ENCODE measurements at places on chromosomes 2 and 18.

GRCh38 chr18:49639643-49640391, 78.0 kb downstream of the LIPG start:
- no peak for DNase-seq

- no peak for DNase-seq
Observed at GRCh38 chr2:144583741-144584453, 64.0 kb upstream of the ZEB2 start.

DNA sequence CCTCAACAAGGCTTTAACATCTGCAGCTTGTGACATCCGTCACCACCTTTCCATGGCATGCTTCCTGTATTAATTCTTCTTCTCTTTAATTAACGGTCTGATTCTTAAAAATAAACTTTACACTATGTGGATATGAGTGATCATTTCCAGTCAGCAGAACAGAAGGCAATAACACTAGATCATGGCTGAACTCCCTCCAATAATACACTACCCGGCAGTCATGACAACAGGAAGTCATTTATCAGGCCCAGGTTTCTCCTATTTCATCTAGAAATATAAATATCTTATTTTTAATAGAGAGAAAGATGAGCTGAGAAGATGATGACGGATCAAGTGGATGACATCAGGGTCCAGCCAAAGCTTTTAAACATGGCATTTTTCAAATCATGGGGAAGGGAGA, 792.2 kb downstream of the SLC4A3 start:
- no peak for DNase-seq

DNA sequence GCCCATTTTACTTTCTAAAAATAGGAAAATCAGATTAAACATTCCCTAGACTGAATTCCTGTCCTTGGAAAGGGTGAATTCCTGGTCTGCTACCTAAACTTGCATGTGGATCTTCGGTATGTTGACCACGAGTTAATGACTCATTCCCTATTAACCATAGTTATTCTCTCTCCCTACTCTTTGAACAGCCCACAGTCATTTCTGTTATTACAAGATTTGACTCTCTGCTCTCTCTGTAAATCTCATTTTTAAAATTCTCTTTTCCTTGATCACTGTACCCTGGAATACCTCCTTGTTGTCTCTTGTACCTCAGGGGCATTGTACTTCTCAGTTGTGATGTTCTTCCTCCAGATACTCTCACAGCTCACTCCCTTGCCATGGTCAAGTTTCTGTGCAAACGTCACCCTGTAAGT, 92.0 kb upstream of the GULP1 start:
- no peak for DNase-seq

- DNase-seq = no peak
Observed at GRCh38 chr18:51108330-51108729, 78.3 kb downstream of the SMAD4 start.

DNA sequence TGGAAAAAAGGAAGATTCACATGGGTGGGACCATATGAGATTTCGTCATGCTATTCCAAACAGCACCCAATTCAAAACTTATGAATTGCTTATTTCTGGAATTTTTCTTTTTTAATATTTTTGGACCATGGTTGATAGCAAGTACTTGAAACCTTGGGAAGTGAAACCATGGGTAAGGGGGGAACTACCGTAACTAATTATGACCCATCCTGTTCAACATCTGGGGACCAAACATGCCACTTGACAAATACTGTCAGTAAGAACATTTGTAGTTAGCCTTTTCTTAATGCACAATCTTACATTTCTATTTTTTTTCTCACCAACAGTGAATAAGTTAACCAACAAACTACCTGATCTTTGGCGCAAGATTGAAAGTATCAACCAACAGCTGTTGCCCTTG, 105.7 kb upstream of the TTC39C start:
- no peak for DNase-seq

GRCh38 chr18:2919600-2919999, 72.8 kb downstream of the EMILIN2 start:
- no peak for DNase-seq

DNA sequence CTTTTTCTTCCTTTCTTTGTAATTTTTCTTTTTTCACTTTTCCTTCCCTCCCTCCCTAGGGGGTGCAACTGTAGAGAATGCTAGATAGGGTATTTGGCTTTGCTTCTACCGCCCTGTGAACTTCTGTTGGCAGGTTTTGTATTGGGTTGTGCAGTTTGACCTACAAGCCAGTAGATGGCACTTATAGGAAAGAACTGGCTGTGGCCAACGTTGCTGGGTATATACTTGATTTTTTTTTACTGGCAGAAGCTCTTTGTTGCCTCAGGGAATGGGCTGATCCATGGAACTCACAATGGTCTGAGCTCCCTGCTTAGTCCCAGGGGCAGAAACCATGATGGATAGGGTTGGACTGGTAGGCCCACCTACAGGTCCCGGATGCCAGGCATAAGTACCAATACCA, 1019.5 kb upstream of the LRRTM1 start:
- no peak for DNase-seq

GRCh38 chr18:13266218-13267100, 47.9 kb downstream of the LDLRAD4 start:
- no peak for DNase-seq

GRCh38 chr2:190261851-190262250, 57.8 kb downstream of the HIBCH start:
- no peak for DNase-seq

DNA sequence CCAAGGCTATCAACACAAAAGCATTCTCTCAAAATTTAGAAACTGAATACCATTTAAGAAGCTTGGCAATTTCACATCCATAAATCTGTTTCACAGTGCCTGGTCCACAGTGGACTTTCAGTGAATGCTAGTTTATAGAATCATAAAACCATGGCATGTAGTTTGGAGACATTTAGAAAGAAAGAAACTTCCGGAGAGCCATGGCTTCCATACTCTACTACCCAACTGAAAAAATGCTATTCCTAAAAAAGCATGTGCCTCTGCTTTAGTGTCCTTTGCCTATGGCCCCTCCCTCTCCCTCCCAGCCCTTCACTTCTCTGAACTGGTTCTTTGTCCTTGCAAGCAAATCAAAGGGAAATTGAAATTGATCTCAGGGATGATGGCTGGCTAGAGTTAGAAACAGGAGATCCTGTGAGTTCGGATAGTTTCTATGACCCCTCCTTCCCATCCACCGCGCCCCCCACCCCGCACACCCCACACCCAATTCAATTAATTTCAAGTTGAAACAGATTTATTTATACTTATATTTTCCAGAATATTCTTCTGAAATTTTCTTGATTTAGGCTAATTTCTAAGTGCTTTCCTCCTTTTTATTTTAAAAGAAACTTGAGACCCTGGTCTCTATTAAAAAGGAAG, 248.3 kb downstream of the TRIB2 start:
- DNase-seq = no peak

DNA sequence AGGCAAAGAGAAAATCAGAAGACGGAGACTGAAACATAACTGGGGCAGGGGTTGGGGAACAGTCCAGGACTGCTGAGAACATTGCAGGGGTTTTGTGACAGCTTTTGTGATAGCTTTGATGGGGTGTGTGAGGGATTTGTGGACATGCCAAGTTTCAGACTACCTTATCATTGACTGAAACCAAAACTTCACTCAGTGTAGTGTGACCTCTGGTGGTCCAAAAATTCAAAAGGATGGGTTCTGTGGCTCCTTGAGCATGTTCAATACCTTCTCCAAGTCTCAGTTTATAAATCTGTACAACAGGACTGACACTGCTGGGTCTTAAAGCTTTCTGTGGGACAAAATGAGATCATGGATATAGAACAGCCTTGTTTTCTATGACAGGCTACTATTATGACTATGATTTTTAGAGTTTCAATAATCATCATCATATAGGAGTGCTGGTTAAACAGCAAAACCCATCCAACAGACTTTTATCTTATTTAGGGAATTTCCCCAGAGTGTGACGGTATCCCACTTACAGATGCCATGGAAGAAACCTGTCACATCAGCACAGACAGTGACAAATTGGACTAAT, 259.2 kb upstream of the SLC14A2 start:
- DNase-seq = no peak

DNA sequence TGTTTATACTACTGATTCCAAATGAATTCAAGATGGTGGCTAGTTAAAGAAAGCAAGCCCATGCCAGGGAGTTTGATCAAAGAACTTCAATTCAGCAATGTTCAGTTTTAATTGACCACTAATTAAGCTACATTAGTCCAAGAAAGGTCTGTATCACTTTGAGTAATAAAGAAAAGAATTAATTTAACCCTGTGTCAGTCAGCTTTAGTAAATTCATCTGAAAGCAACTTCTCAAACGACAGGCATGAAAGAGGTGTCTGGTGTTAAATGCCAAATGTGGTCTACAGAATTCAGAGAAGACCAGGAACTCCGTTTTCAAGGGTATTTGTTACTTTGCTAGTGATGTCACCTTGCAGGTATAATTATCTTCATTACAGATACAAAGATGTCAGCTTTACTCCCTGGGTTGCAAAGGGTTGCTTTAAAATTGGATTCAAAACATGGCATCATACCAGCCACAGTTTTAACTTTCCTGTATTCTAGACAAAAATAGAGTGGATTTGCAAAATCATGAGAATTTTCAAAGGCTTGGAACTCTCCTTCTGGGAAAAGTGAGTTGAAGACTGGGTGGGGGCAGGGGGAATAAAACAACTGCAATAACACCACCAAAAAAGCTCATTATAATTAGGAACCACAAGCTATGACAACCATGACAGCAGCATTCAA, 281.5 kb downstream of the TCF4 start:
- DNase-seq = no peak

GRCh38 chr2:181937473-181937872, 45.9 kb downstream of the ITPRID2 start:
- no peak for DNase-seq

DNA sequence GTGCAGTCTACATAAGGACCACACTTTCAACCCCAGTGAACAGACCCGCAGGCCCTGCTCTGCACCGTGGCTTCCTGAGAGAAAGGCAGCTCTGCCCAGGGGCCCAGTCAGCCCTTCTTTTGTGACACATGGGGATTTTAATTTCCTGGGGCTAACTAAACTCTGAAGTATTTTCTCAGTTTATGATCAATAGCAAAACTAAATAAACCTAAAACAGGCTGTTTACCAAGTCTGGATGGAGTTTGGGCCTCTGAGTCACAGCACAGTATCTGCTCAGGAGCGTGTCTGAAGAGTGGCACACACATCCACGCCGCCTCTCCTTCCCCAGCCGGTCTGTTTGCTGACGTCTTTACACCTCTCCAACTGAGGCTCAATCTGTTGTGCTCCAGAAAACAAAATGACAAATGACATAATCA, 72.3 kb downstream of the LDLRAD4 start:
- DNase-seq = no peak

- no peak for DNase-seq
Observed at GRCh38 chr2:37415128-37415820, 70.8 kb downstream of the QPCT start.

- no peak for DNase-seq
Observed at GRCh38 chr2:176419591-176420071, 150.4 kb downstream of the MTX2 start.

DNA sequence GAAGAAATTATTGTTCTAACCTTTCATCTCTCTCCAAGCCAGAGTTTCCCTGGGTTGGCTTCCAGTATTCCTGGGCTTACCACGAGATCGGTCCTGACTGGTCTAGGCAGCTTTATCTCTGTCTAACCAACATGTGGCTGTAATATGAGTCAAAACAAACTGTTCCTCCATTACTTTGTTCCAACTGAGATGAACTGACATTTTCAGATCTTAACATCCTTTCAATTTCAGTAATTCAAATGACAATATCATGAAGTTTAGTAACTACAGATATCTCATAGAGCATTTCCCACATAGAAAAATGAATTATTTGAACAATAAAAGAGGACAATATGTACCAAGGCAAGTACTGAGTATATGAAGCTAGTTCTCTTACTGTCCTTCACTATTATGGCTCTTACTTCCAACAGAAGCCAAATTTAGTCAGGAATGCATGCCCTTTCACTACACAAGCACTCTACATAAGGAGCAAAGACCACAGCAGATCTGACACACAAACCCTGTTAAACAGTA, 15.5 kb downstream of the SLC25A12 start:
- DNase-seq = no peak

DNA sequence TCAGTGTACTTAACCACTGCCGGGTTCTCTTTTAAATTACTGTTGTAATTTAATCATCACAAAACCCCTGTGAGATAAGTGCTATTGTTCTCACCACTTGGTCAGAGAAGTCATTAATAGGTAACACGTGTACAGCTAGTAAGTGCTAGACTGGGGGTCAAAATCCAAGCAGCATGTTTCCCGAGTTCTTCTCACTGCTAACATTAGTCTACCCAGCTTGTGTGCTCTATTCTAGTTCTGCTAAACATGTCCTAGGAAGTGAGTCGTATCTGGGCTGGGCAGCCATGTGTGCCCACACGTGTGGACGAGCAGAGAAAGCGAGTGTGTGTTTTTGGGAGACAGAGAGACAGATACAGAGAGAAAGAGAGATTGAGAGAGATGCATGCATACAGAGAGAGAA, 94.1 kb downstream of the BIN1 start:
- DNase-seq = no peak

DNA sequence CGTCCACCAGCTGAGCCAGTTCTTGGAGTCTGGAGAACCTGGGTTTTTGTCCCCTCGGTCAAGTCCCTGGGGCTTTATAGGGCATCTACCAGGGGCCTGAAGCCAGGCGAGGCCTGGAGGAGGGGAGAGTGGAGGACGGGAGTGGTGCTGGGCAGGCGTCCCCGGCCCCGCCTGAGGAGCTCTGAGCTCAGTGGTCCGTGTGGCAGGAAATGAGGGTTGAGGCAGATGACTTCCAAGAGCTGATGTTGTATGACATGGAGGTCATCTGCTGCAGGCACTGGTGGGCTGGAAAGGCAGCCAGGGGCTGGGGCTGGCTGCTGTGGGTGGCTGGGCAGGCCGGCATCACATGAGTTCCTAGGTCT, 118.5 kb upstream of the HS6ST1 start:
- DNase-seq = no peak

DNA sequence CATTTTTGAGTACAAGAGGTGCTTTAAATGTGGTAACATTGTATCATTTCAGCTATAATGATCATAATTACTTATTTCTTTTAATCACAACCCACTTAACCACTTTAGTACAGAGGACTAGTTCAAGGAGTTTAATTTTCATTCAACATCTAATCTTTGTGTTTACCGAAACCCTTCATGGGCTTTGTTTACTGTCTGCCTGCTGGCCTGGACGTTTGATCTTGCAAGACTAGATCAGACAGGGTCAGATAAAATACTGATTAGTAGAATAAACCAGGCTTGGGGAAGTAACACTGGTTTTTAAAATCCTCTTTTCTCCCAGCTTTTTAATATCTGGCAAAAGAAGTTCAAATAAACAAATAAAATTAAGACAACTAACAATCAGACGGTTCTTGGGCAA, 93.6 kb downstream of the SATB2 start:
- no peak for DNase-seq

DNA sequence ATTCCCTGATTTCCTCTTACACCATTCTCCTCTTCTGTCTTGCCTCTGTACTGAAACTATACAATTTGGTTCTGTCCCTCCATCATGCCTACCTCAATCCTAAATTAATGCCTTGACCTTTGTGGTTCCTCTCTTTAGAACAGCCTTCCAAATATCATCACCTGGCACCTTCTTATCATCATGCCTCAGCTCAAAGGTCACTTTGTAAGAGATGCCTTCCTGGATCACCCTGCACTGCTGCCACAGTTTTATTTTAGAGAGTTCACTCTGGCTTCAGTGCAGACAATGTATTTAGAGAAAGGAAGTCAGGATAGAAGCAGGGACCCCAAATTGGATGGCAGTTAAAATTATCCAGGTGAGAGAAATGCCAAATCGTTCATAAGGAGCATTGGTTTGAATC, 64.5 kb downstream of the LRRTM4 start:
- DNase-seq = no peak

GRCh38 chr2:169072163-169072925, 3.0 kb downstream of the DHRS9 start:
- DNase-seq = no peak

GRCh38 chr18:45133276-45133675, 452.6 kb downstream of the SETBP1 start:
- no peak for DNase-seq

Data from stimulated activated CD8-positive, alpha-beta memory T cell treated with anti-CD3 and anti-CD28 coated beads, Interleukin-15, amount 100 ng/mL, for 24 hours (primary cell).